ENCODE measurements at places on chromosomes 16 and 17. TPM values are rescaled to one million over a fixed set of nuclear protein-coding genes. Genes with fewer than 3 reads are reported as not detected.

Gene FA2H
- 3.1 TPM for polyA plus RNA-seq

Gene TEKT1
- 0.93 TPM for polyA plus RNA-seq

Gene QPRT
- 131 TPM for polyA plus RNA-seq

Gene SLFN5
- 16.7 TPM for polyA plus RNA-seq

Gene MT1F
- polyA plus RNA-seq = 49.5 TPM

Gene KIF18B
- polyA plus RNA-seq = 9.1 TPM

Gene PPP1R9B
- polyA plus RNA-seq = 46.4 TPM

Gene C16orf89
- polyA plus RNA-seq = 6.1 TPM

Gene ABCA9
- 2.4 TPM for polyA plus RNA-seq

Data from right renal cortex interstitium (tissue), 3 donors.